ENCODE measurements at places on chromosomes 3 and 15.
A peak's percentile ranks its signal among the peaks of the same experiment; 100 is the strongest.

DNA sequence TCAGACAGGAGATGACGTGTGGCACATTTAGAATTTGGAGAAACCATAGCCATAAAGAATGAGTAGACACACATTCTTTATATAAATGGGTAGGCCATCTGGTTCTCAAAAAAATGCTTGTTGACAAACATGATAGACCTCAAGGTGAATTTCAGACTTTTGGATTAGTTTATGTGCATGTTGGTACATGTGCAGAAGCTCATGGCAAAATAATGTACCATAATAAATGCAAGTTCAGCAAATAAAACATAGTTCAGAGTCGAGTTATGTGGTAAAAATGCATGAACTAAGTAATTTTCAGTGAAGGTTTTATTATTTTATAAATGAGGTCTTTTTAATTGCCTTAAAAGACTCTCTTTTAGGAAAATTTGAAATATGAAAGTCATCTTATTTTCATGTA, 24.6 kb downstream of the EEFSEC start:
- no peak for DNase-seq
- no peak overlapping the region for H3K27ac ChIP-seq
- peaks cover 4% of the 10 kb centered on the region for H3K36me3 ChIP-seq

DNA sequence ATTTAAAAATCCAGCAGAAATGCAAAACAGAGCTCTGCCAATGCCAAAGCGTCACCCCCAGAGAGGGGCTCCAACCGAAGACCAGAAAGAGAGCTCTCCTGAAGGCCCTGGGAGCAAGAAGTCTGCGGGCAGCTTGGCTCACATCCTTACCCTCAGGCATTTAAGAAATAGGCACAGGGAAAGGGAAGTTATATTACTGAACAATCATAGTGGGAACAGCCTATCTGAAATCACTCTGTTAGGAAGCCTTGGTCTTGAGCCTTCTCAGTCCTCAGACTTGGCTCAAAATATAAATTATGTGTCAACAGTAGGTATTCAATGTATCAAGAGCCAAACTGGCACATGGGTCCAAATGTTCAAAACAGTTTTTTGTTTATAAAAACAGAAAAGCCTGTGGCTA, 10.3 kb upstream of the PPARG start:
- no peak for DNase-seq
- no peaks in the 10 kb centered on the region for H3K36me3 ChIP-seq
- H3K27ac ChIP-seq = peak overlapping the region; percentile 44
- H3K4me1 ChIP-seq = peaks cover 4% of the 10 kb centered on the region

- peaks cover 16% of the 10 kb centered on the region for H3K27me3 ChIP-seq
- no peak overlapping the region for H3K4me3 ChIP-seq
- no peak overlapping the region for H3K27ac ChIP-seq
- no peak for DNase-seq
- H3K36me3 ChIP-seq = no peaks in the 10 kb centered on the region
- no peaks in the 10 kb centered on the region for H3K4me1 ChIP-seq
Observed at GRCh38 chr3:182259579-182259978, 533.7 kb upstream of the ATP11B start.

DNA sequence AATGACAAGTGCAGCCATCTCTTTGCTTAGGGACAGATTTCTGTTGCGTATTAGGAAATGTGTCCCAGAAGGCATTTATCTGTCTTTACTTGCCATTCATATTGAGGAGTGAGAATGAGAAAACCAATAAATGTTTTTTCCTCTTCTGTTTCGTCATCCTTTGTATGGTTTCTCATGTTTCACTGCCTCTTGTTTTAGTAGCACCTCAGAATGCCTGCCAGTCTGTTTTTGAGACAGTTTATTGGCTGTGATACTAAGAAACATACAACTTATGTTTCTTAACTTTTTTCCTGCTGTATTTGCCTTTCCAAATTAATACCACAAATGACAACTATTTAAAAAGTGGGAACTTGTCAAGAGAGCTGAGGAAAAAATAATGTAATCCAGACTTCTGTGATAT, 390.2 kb upstream of the GOLIM4 start:
- no peaks in the 10 kb centered on the region for H3K4me1 ChIP-seq
- no peak for DNase-seq
- no peaks in the 10 kb centered on the region for H3K36me3 ChIP-seq
- no peak overlapping the region for H3K27ac ChIP-seq
- H3K4me3 ChIP-seq = no peak overlapping the region

DNA sequence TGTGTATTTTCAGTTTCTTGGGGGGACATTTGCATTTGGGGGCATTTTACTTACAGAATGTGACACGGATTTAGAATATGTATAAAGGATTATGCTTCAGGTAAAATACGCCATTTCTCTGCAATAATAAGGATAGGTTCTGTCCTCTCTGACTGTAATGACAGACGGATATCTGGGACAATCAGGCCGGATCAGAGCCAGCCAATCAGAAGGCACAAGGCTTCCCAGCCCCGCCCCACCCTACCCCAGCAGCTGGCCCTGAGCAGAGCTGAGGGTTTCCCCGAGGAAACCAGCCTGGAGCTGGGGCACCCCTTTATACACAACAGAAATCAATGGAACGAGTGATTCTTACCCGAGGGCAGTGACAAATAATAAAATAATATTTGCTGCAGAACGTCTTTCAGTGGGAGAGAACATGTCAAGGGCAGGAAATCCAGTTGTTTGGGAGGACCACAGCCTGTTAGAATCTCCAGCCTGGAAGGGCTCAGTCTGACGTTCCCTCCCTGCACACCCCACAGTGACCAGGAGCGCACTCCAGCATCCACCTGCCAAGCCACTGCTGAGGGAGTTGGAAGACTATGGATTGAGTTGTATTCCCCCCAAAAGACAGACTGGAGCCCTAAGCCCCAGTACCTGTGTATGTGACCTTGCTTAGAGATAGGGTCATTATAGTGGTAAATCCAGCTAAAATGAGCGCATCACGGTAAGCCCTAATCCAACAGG, 30.3 kb upstream of the SEC13 start:
- H3K4me1 ChIP-seq = peaks cover 34% of the 10 kb centered on the region
- no peaks in the 10 kb centered on the region for H3K27me3 ChIP-seq

DNA sequence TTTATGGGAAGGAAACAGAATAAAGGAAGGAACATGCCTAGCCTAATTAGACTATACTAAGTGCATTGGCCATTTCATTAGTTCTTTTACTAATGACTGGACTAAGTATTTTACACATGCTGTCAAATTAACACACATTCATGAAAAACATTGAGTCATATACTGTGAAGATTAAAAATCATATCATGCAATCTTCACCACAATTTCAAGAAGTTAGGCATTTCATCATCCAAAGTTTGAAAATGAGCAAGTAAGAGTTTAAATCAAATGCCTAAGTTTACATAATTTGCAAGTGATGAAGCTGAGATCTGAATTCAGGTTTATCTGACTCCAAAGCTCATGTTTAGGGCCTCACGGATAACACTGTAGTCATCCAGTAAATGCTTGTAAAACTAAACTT, 601.0 kb downstream of the PDCD6IP start:
- no peak for DNase-seq
- no peak overlapping the region for H3K27ac ChIP-seq
- H3K4me3 ChIP-seq = no peak overlapping the region
- peaks cover 4% of the 10 kb centered on the region for H3K27me3 ChIP-seq

DNA sequence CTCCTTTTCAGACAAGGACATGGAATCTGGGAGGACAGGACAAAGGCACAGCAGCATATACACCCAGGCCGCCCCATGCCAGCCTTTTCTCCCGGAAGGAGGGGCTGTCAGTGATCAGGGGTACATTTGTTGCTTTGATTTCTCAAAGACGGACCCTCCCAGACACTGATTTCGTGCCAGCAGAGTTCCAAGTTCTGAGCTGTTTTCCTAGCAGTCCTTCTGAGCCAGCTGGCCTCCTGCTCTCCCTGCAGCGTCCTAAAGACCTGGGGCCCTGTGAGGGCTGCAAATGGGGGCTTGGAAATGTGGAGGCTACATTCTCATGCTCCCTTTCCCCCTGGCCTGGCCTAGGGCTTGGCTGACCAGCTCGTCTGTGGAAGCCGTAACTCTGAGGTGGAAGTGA, 22.3 kb downstream of the CTSH start:
- H3K4me1 ChIP-seq = peaks cover 29% of the 10 kb centered on the region
- no peaks in the 10 kb centered on the region for H3K27me3 ChIP-seq
- peak overlapping the region; percentile 73 for H3K27ac ChIP-seq

DNA sequence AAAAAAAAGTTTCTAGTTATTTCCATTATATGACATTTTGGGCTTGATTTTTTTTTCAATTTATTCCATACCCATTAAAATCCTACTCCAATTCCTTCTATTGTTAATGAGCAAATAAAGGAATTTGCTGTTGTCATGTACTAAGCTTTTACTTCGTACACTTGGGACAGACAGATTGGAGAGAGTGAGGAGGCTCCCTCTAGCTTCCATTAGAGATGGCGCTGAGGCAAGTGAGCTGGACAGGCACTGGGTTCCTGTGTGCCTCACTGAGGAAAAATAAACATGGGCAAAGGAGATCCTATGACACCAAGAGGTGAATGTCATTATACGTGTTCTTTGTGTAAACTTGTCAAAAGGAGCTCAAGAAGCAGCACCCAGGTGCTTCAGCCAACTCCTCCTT, 441.1 kb upstream of the MDFIC2 start:
- H3K27me3 ChIP-seq = peaks cover 10% of the 10 kb centered on the region
- H3K27ac ChIP-seq = no peak overlapping the region
- no peak overlapping the region for H3K4me3 ChIP-seq

DNA sequence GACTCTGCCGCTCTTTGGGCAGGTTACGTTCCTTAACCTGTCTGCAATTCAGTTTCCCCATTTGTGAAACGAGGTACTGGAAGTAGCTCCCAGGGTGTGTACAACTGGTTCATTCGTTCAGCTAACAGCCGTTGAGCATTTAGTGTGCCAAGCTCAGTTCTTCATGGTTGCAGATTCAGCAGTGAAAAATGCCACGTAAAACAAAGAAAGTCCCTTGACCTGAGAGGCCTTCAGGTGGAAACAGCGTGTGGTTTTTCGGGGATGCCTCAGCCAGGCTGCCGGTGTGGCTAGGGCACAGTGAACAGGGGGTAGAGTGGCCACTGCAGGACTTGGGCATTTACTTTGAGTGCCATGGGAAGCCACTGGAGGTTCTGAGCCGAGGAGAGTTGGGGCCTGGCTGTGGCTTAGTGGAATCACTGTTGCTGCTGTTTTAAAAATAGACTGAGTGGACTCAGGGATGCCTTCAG, 4.7 kb downstream of the SYNM start:
- H3K27ac ChIP-seq = no peak overlapping the region
- no peaks in the 10 kb centered on the region for H3K36me3 ChIP-seq
- DNase-seq = no peak
- H3K27me3 ChIP-seq = peaks cover 33% of the 10 kb centered on the region

DNA sequence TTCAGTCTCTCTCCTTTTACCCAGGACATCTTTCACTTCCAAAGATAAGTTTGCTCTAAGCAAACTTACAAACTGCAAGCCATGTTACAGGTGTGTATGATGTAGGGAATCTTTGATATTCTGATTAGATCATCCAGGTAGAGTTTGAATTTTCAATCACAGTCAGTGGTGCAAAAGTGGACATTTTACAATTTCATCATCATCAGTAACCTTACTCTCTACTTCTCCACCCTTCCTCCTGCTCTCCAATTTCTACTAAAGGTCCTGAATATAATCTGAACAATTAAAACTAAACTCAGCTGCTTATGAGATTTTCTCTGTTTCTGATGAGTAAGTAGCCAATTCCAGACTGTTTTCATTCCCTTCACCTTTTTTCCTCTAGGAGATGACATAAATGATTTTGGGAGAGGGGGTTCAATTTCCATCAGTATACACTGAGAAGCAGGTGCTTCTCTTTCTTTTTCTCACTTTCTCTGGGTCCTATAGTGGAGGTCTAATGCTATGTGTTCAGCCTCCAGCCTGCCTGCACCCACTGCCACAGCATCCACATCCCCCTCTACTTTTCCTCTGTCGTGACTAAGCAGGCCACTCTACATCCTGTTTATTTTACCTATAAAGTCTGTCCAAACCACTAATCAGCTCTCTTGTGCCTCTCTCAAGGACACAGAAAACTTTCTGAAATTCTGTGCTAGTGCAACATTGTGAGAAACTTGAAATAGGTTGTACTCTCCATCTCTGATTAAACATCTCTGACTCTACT, 27.6 kb downstream of the SUCNR1 start:
- H3K4me1 ChIP-seq = peaks cover 31% of the 10 kb centered on the region
- DNase-seq = no peak
- H3K27ac ChIP-seq = no peak overlapping the region
- no peaks in the 10 kb centered on the region for H3K36me3 ChIP-seq
- no peak overlapping the region for H3K4me3 ChIP-seq

GRCh38 chr3:17137321-17137826, 252.6 kb downstream of the PLCL2 start:
- H3K4me3 ChIP-seq = no peak overlapping the region
- no peaks in the 10 kb centered on the region for H3K27me3 ChIP-seq
- DNase-seq = no peak
- no peak overlapping the region for H3K27ac ChIP-seq
- peaks cover 9% of the 10 kb centered on the region for H3K4me1 ChIP-seq
- no peaks in the 10 kb centered on the region for H3K36me3 ChIP-seq

GRCh38 chr15:70152070-70152480, 54.4 kb upstream of the TLE3 start:
- H3K4me1 ChIP-seq = peaks cover 13% of the 10 kb centered on the region
- H3K27me3 ChIP-seq = peaks cover 51% of the 10 kb centered on the region
- DNase-seq = no peak
- no peaks in the 10 kb centered on the region for H3K36me3 ChIP-seq
- H3K27ac ChIP-seq = no peak overlapping the region

DNA sequence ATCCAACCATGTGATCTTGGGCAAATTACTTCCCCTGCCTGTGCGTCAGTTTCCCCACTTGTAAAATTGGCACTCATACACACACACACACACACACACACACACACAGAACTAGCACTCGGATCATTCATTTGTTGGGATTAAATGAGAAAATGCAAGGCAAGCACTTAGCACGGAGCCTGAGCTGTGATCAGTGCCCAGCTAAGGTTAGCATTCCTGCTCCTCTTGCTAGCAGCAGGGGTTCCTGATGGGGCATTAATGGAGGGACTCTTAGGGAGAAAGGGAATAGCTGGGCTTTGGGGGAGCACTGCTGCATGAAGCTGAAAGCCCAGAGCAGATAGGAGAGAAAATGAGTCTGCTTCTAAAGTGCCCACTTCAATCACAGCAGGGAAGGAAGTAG, 187.7 kb upstream of the C2CD4B start:
- DNase-seq = no peak
- H3K4me1 ChIP-seq = no peaks in the 10 kb centered on the region
- H3K27me3 ChIP-seq = peaks cover 19% of the 10 kb centered on the region

DNA sequence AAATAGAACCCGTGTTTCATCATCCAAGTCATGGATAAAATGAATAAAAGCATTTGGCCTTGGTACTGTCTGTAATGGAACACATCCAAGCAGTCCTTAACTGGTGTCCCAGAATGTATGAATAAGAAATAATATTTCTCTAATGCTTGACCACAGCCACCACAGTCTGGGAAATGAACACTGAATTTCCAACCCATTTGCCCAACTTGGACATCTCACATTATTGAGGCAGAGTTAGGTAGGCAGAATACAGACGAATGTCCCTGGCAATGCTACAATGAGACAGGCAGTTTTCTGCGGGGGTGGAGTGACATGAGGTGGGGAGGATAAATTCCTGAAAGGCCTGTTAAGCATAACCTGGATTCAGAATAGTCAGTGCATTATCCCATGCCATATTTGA, 245.7 kb downstream of the ZIC1 start:
- DNase-seq = no peak
- H3K36me3 ChIP-seq = no peaks in the 10 kb centered on the region
- no peak overlapping the region for H3K27ac ChIP-seq
- no peaks in the 10 kb centered on the region for H3K27me3 ChIP-seq

- peak overlapping the region; percentile 99 for H3K27ac ChIP-seq
- peaks cover 18% of the 10 kb centered on the region for H3K36me3 ChIP-seq
- no peak for DNase-seq
- H3K4me3 ChIP-seq = peak overlapping the region; percentile 98
- H3K4me1 ChIP-seq = peaks cover 8% of the 10 kb centered on the region
Observed at GRCh38 chr3:53346514-53346913, 829 bp downstream of the DCP1A start.

All from stimulated activated naive B cell treated with anti-CD40 and anti-IgM and Interleukin-4, amounts not matched to agents 10 μg/mL and 1 μg/mL and 100 μg/mL, for 72 hours (primary cell).